ELF-1 (cell line): ENCODE measurements at places on chromosomes 12 and 14.

GRCh38 chr12:34605955-34606748 is 583.9 kb downstream of the ALG10 start:
- DNase-seq = no peak

DNA sequence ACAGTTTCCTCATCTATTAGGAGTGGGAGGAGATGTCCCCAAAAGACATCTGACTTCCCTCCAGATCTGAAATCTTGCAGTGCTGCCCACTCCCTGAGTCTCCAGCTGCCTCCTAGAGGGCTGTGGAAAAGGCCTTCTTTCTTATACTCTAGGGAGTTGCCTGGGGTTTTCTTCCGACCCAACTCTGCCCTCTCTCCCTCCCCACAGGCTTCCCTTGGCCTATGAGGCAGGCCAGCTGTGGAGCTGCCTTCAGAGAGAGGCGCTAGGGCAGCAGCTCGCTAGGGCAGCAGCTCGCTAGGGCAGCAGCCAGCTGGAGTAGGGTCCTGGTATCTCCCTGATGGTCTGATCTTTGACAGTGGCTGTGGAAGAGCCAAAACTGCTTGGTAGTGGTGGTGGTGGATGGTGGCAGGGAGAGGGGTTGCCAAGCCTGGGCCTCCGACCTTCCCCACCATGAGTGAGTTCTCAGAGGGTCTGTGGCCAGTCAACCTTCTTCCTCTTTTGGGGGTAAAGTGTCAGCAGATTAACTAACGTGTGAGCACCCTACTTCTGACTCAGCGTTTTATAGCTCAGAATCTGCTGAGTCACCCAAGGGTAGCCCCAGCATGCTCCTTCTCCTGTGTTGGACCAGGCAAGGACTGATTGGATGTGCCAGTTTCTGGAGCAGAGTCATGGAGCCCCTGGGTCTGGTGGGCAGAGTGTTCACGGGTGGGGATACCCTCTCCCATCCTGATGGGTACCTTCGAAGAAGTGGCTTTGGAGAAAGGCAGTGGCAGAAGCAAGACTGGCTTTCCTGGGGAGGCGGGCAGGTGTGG is 2.3 kb downstream of the SLC48A1 start:
- no peak for DNase-seq

DNA sequence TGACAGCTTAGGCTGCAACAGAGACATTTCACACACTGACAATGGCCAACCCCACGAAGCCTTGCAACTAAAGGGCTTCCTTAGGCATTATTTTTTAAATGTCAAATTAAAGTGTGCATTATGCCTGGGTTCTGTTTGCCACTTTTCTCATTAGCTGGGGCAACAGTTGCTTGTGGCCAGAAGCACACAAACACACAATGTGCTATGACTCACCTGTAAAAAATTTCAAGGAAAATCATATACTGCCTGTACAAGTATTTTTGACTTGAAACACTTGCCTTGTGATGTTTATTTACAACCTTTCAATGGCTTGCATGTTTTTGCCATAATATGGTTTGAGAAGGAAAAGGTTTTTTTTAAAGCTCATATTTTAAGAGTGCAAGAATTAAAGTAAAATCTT is 1.9 kb downstream of the NTN4 start:
- DNase-seq = no peak

GRCh38 chr12:84056-84455 is 17.5 kb downstream of the IQSEC3 start:
- DNase-seq = no peak

- DNase-seq = no peak
Measured at GRCh38 chr14:90344331-90345238, 12.8 kb upstream of the NRDE2 start.
